ENCODE measurements at places on chromosomes 7 and 10.

DNA sequence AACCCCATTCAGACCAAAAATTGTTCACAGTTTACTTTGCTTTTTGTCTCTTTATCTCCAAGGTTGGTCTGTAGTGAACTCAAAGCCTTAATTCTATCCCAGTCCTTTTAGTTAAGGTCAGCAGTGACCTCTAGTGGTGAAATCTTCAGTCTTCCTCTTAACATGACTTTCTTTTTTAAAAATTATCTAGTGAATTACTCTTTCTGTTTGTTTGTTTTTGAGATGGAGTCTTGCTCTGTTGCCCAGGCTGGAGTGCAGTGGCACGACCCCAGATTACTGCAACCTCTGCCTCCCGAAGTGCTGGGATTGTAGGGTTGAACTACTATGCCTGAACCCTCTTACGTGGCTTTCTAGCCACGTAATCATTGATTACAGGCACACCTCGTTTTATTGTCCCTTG, 25.0 kb downstream of the ZNF487 start:
- DNase-seq: peak; percentile 31

DNA sequence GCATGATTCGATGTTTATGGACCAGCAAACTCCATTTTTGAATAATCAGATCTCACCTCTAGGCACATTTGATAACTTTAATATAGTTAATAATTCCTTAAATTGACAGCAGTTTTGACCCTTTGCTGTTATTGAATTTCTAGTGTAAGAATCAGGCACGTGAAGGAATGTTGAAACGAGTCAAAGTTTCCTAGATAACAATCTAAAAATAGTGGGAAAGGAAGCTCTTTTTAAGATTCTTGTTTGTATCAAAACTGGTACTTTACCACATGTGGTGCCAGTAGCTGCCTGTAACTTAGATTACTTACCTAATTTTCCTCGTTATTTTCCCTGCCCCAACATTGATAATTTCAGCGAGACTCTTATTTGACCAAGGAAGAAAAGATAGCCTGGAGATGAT, 757.8 kb upstream of the KCND2 start:
- DNase-seq: no peak

DNA sequence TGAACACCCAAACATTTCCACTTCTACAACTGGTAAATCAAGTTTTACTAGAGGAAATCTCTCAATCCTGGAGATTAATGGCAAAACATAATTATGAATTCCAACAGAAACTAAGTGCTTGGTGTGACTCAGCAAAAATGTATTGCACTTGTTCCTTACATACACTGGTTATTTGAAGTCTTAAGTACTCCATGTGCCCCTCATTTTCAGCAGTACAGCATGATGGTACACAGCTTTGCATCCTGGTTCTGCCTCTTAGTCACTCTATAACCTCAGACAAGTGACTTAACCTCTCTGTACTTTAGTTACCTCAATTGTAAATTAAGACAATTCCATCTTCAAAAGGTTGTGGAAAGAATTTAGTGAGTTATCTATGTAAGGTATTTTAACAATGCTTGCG, 12.9 kb downstream of the SLC16A12 start:
- no peak for DNase-seq

GRCh38 chr7:17781491-17782215, 158.6 kb downstream of the SNX13 start:
- no peak for DNase-seq

GRCh38 chr7:142323706-142324105, 65.8 kb upstream of the PRSS58 start:
- DNase-seq: peak; percentile 70

- no peak for DNase-seq
These were observed 132.9 kb downstream of the PIP4K2A start for GRCh38 chr10:22581461-22581860.

- no peak for DNase-seq
These were observed 49.1 kb downstream of the CHST15 start for GRCh38 chr10:124044143-124044862.

GRCh38 chr10:133100706-133101415, 13.1 kb downstream of the ADGRA1 start:
- no peak for DNase-seq

DNA sequence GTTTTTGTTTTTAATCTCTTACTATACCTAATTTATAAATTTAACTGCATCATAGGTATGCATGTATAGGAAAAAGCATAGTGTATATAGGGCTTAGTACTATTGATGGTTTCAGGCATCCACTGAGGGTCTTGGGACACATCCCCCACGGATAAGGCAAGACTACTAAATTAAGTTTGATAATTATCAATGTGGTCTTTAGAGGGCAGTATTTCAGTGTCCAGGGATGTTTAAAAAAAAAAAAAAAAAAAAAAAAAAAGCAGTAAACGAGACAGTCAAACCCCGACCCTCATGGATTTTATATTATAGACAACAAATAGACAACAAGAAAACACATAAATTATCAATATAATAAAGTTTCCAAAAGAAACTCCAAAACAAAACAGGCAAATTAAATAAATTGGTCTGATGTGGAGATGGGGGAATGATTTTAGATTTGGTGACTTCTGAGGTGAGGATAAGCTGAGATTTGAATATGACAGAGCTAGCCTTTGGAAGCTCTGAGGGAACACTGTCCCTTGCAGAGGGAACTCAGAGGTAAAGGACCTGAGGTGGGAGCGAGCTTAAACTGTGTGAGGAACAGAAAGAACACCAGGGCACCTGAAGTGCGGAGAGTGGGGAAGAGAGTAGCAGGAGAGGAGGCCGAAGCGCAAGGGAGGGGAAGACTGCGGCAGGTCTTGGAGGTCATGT, 14.8 kb downstream of the ACSM6 start:
- DNase-seq: no peak

DNA sequence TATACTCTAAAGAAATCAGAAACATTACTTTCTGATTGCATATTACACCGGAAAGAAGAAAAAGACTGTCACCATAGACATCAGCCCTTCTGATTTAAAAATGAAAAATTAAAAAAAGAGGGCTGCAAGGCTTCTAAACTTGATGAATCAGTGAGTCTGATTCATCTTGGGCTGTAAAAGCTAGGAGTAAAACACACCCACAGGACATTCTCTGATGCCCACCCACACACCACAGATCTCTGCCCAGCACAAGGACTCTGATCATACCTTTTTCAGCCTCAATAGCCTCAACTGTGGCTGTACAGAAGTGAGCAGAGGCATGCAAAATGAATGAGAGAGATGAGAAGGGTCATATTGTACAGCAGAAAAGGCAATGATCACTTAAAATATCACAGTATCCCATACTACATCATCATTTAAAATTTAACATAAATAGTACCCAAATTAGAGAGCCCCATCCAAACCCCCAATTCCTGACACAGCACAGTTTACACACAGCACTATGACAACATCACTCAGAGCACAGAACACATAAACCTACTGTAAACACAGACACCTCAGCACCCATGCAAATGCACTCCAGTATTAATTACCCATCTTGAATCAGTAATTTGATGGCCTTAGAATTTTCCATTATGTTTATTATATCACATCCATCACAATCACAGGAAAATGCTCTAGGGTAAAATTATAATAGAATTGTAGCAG, 6.4 kb upstream of the MSS51 start:
- no peak for DNase-seq

- no peak for DNase-seq
These were observed 89.6 kb downstream of the CABCOCO1 start for GRCh38 chr10:61752111-61753011.

GRCh38 chr7:11726794-11727155, 105.2 kb downstream of the THSD7A start:
- DNase-seq: no peak

DNA sequence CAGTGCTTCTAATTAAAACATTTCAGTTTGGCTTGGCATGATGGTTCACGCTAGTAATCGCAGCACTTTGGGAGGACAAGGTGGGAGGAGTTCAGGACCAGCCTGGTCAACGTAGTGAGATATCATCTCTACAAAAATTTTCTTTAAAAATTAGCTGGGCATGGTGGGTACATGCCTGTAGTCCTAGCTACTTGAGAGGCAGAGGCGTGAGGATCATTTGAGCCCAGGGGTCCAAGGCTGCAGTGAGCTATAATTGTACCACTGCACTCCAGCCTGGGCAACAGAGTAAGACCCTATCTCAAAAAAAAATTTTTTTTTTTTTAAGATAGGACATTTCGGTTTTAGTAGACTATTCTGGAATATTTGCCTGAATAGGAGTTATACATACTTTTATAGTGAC, 12.4 kb downstream of the HBP1 start:
- no peak for DNase-seq

- DNase-seq: no peak
These were observed 68.4 kb upstream of the ZNF716 start for GRCh38 chr7:57381581-57381980.

DNA sequence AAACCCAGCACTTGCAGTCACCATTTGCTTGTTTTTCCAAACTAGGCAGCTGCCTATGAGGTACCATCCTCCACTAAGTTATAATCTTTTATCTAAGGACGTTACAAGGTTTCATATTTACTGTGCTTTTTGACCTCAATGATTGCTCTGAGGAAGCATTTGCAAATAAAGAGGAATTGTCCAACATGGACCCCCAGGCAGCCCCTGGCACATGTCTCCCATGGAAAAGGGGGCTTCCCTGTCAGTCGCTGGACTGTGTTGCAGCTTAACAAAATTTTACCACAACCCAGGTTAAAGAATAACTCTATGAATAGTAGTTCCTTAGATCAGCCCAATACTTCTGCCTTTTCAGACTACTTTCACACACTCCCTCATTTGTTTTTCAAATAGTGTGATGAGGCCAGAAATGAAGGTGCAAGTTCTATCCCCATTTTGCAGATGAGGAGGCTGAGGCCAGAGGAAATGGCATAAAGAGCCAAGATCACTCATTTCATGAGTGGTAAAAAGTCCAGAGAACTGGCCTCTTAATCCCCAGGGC, 52.8 kb upstream of the ZPBP start:
- DNase-seq: no peak

- no peak for DNase-seq
These were observed 62.5 kb downstream of the TMEM130 start for GRCh38 chr7:98807068-98808048.

GRCh38 chr7:8214244-8214824, 47.6 kb downstream of the ICA1 start:
- DNase-seq: no peak

GRCh38 chr10:102310361-102311024, 65.2 kb downstream of the GBF1 start:
- no peak for DNase-seq

GRCh38 chr7:43647339-43647672, 64.4 kb downstream of the STK17A start:
- DNase-seq: no peak

GRCh38 chr7:11193888-11194287, 220.2 kb downstream of the PHF14 start:
- no peak for DNase-seq

DNA sequence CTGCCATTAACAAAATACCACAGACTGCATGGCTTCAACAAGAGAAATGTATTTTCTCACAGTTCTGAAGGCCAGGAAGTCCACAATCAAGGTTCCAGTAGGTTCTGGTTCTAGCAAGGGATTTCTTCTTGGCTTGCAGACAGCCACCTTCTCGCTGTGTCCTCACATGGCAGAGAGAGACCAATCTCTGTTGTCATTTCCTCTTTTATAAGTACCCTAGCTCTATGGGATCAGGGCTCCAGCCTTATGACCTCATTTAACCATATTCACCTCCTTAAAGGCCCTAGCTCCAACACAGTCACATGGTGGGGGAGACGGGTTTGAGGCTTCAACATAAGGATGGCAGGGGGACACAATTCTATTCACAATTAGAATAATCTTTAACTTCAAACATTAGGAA, 23.6 kb downstream of the ABI1 start:
- no peak for DNase-seq

- no peak for DNase-seq
These were observed 128.5 kb downstream of the PTEN start for GRCh38 chr10:87991946-87992345.

GRCh38 chr7:106317971-106318370, 33.2 kb upstream of the NAMPT start:
- no peak for DNase-seq

DNA sequence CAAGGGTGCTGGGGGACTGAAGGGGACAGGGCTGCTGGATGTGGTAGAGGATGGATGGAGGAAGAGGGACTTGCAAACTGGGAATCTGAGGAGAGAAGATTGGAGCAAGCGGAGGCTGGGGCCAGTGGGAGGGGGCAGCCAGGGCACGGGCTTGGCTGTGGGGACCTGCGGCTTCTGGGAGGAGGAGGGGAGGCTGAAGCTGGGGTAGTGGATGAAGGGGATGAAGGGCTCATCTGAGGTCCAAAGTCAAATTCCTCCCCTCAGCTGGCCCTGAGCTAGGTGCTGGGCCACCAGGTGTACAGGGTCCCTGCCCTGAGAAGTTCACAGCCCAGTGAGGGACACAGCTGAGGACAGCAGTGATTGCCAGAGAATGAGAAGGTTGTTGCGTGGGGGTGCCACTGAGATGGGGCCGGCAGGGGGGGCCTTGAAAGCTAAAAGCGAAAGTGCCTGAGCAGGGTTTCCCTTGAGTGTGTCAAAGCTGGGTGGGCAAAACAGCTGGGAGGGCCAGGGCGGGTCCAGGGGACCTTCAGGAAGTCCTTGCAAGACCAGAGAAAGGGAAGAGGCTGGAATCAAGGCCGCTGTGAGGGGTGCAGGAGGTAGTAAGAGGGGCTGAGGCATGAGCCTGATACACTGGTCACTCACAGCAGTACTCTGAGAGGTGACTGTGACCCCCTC, 75.2 kb downstream of the MYL10 start:
- no peak for DNase-seq

DNA sequence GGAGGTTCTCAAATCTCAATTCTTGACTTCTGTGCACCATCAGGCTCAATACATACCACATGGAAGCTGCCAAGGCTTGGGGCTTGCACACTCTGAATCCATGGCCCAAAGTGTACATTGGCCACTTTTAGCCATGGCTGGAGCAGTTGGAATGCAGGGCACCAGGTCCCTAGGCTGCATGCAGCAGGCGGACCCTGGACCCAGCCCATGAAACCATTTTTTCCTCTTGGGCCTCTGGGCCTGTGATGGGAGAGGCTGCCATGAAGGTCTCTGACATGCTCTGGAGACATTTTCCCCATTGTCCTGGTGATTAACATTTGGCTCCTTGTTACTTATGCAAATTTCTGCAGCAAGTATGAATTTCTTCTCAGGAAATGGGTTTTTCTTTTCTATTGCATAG, 19.0 kb upstream of the ARMC3 start:
- DNase-seq: no peak

- DNase-seq: no peak
These were observed 68.8 kb upstream of the ABLIM1 start for GRCh38 chr10:114726820-114727271.

- no peak for DNase-seq
These were observed 210.6 kb downstream of the TNS3 start for GRCh38 chr7:47371317-47371716.

- DNase-seq: no peak
These were observed 164.2 kb upstream of the DPP6 start for GRCh38 chr7:153887749-153888569.

- no peak for DNase-seq
These were observed 213.0 kb upstream of the INHBA start for GRCh38 chr7:41915871-41916270.

- no peak for DNase-seq
These were observed 103.7 kb downstream of the DNAJB6 start for GRCh38 chr7:157440346-157441022.
